ENCODE measurements at places on chromosomes 1 and 21.

DNA sequence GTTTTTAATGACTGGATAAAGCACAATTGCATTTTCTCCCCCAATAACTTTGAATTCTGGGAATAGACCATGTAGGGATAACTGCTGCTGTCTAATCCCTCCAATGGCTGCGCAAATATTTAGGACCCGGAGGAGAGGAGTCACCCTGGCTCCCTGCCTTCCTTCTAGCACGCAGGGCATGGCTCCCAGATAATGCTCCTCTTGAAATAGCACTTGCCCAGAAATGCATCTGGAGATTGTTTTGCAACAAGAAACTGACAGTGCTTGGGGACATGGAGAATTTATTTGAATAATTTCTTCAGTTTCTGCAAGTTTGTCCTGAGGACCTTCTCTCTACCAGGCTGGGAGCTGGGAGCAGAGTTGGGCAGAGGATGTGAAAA lies 83.5 kb downstream of the MAN1C1 start:
- DNase-seq: no peak

GRCh38 chr21:44952116-44952928 lies 12.5 kb downstream of the SLX9 start:
- no peak for DNase-seq

DNA sequence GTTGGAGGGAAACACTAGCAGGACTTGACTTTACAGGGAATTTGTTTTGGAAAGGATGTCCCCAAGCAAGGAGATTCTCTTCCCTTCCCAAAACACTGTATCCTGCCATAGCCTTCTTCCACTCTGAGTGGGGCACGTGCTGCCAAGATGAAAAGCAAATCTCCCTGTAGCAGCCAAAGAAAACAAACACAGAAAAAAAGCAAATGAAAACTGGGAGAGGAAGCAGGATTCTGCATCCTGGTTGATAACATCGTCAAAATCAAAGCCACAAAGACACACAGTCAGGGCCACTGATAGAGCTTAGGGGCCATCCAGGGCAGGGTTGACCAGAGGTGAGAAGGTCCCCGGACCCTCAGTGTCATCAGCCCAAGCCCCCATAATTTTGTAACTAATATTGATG lies 16.0 kb upstream of the MTARC2 start:
- no peak for DNase-seq

DNA sequence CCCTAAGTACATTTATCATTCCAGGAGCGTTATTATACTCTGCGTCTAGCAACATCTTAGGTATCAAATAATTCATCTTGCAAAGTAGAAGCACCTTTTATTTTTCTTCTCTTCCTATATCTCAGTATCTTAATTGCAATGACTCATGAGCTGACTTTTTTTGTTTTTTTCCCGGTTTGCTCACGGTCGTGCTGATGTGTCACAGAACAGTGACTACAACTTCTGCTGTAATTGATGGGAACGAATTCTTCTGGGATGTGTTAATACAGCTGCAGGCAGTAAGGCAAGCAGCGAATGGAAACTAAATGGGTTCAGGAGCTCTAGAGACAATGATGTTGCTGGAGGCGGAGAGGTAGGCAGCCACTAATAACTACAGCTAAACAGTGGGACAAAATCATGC lies 89.8 kb upstream of the TMPRSS15 start:
- DNase-seq: no peak

- DNase-seq: no peak
Observed at GRCh38 chr1:6991266-6991665, 206.0 kb downstream of the CAMTA1 start.

Data from activated CD8-positive, alpha-beta memory T cell treated with anti-CD3 and anti-CD28 coated beads, Interleukin-2, amount 10 ng/mL, durations not matched to agents 7 days and 5 days (primary cell).